ENCODE measurements at places on chromosomes 12 and 14.

- no peak for DNase-seq
Observed at GRCh38 chr12:108475396-108475795, 39.7 kb upstream of the FICD start.

DNA sequence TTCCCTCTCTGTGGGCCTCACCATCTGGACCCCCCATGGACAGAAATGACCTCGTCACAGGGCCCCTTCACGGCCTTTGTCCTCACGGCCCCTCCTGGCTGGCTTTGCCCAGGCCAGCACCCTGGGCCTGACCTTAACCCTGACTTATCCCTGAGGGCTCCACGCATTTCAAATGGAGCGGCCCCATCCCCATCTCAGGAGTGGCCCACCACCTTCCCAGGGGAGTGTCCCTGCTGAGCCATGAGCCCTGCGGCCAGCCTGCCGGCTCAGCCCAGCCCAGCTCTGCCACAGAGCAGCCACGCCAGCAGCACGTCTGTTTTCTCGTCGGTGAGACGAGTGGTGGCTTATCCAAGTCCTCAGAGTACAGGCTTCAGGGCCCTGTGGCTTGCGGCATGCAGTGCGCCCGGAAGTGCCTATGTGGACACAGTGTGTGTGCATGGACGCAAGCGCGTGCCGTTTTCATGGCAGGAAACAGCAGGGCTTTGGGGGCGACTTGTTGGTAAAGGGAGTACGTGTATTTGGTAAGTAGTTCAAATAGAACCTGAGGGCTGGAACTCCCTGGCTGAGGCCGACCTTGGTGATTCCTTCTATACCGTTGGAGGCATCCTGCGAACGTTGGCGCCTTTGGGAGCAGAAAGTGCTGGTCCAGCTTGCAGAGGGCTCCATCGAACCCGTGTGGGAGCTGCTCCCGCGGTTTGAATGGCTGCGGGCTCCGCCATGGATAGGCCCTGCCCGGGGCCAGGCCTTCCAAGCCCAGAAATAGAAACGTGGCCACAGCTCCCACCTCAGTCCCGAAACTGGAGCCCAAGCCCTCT, 52.1 kb downstream of the LRCOL1 start:
- no peak for DNase-seq

DNA sequence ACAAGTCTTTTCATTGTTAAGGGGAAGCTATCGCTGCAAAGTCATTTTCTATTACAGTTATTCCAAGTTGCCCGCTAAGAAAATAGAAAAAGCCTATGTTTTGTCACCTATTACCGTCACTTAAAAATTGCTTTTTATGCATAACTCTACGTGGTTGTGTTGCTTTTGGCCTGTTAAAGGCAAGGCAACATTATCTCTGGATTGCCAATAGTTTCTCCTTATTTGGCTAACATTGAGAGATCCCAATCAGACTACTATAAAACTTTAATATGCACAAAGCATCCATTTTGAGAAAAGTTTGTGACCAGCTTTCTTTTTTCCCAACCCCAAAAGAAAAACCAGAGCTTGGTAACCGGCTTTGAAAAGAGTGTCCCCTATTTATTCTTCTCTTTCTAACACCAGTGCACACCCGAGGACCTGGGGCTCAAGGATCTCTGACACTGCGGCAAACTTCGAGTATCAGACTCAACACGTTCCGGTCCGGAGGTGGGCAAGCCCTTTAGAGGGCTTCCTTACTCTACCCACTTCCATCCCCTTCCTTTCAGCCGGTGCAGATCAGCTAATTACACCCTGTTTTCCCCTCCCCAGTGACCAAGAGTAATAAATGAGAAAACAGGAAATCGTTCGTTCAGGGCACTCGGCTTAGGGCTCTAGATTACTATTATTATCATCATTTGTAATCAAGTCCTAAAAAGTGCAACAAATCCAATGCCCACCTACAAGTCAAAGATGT, 1.2 kb downstream of the PPP1R12A start:
- peak; percentile 54 for DNase-seq

GRCh38 chr14:77375973-77376770, 722 bp downstream of the TMED8 start:
- peak; percentile 47 for DNase-seq

DNA sequence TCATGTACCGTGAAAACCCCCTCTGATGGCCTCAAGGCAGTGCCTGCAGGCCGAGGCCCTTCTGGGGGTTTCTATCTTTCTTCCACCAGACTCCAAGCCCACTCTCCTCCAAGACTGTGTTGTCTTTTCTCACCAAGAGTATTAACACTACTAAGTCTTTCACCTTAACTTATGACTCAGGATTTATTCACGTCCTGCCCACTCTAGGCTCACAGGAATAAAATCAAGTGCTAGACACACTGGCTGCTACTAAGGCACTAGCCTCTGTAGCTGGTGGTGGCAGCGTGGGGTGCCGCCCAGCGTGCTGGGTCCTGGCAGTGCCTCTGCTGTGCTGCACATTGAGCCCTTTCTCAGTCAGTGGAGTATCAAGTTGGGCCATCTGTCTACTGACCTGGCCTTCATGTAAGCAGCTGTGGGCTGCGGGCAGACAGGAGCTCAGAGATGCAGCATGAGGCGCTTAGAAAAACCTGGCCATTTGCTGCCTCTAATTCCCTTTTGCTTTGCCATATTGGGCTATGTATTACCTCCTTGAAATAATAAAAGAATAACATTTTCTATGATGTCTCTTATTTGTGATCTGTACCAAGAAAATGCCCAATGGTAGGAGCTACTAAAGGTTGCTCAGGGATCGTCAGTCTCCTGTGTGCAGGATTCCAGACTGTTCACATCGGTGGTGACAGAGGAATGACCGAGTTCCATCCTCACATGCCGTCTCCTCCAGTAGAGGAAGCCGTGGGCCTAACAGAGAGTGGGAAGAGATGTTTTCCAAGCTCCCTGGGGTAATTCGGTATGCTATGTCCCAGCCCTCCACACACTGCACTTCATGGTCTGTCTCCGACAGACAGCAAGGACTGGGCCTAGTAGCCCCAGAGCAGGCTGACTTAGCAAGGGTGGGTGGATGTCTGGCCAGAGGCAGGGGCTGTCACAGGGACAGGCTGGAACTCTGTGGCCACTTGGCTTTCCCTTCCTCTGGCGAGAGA, 39.9 kb downstream of the MAX start:
- DNase-seq = no peak

DNA sequence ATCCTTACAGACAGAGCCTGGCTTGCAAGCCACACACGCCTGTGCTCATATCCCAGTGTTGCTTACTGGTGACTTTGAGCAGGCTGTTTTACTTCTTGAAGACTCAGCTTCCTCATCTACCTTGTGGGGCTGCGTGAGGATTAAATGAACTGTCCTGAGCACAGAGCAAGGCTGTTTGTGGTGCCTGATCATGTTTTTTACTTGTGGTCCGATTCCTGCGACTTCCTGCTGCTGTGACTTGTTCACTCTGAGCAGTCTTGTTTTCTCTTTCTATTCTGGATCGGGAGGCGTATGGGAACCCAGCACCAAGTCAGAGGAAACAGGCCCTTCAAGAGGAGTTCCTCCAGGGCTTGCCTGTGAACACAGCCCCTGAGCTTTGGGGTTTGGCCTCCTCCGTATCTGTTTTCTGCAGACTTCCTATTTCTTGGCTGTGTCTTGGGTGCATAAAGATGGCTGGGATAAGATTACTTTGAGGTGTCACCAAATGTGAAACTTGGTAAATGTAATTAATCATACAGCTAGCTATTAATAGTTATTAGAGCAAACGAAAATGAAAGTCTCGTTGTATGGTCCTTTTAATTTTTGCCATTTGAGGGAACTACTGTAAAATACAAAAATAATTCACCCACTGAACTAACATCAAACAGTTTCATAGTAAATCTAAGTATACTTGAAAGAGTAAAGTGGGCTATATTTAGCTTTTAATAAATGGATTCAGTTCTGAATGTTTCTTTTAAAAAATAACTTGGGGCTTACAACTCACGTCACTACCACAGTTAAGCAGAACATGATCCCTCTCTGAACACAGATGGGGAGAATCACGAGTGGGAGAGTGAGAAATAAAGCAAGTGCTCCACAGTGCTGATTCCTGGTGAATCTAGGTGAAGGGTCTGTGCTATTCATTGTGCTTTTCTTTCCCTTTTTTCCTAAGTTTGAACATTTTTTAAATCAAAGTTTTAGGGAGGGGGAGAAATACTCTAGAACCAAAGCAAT, 251.5 kb downstream of the FOXN3 start:
- no peak for DNase-seq

DNA sequence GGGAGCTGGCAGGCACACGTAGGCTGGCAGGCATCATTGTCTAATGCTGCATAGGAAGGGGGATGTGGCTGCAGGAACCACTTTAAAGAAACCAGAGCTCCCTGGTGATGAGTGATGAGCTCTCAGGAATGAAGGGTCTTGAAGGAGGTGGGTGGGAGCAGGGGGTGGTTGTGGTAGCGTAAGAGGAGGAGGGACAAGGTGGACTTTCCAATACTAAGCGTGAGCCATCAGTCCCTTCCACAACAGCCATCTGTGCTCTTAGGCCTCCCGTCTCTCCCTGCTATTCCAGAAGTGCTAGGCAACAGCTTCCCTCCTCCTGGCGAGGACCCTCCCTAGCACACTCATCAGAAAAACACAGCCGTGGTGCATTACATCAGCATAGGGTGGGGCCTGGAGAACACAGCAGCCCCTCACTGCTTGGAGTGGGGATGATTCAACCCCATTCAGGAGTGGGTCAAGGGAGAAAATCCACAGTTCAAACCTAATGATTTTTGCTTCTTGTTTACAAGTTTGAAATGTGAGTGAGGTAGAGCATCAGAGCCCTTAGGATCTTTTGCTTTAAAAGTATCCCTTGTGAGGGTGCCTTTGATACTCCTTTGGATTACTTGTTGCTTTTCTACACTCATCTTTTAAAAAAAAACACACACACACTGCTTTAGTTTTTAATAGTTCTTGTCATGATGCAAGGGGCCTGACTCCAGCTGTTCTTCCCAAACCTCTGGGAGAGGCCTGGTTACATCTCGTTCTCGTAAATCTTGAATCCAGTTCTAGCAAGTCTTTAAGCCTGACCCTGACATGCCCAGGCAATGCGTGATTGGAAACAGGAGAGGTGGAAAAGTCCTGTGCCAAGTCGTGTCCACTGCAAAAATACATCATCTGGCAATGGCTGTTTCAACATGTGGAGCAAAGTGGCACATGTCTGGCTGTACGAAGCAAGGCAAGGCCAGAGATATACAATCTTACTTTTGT, 356.4 kb upstream of the DDHD1 start:
- DNase-seq = peak; percentile 23

DNA sequence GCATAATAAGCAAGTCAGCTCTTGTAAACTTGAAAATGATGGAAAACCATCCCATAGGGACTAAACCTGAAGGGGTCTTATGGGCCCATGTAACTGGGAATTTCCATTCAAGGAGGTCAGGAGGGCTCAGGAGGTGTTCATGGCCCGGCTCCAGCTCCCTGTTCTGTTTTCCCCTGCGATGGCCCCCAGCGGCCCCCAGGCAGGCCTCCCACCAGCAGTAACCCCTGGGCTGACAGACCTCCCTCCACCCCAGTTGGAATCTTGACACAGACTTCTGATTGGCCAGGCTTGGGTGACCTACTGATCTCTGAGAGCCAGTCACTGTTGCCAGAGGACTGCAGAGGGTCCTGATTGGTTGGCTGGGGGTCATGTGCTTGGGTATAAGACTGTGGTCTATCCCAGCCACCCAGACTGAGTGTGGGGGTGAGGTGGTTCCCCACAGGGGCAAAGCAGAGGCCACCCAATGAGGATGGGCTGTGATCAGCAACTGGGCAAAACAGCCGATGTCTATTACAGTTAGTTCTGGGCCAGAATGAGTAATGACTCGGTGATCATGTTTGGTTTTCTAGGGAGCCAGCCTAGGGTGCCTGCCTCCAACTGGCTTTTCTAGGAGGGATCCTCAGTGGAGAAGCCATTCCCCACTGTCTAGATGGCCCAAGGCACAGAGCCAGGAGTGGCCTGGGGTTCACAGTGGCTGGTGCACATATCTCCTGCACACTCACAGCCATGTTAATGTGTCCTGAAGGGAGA, 27.0 kb downstream of the RHOF start:
- no peak for DNase-seq

- DNase-seq = no peak
Observed at GRCh38 chr12:105998561-105998960, 140.2 kb downstream of the NUAK1 start.

DNA sequence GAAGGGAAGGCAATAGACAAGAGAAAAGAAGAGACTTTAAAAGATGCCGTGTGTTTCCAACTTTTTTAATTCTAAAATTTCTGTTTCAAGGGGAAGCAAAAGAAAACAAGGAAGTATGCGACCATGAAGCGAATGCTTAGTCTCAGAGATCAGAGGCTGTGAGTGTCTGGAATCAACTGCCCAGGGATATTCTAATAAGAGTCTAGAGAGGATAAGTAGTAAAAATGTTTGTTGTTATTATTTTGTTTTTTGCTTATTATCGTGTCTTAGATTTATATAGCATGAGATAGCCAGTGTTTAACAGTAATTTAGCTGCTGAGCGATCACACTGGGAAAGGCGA, 421 bp downstream of the FCF1 start:
- no peak for DNase-seq

DNA sequence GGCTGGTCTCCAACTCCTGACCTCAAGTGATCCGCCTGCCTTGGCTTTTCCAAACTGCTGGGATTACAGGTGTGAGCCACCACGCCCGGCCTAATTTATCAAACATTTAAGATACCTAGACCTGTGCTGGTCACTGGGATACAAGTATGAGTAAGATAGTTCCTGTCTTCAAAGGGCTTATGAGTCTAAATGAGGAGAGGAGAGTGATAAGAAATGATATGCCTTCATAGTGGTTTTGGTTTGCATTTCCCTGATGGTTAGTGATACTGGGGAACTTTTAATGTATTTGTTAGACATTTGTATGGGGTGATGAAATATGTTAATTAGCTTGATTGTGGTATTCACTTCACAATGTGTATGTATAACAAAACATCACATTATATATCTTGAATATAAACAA, 21.2 kb downstream of the TMED10 start:
- DNase-seq = no peak

GRCh38 chr12:26130728-26131127, 5.9 kb upstream of the BHLHE41 start:
- DNase-seq = no peak

- no peak for DNase-seq
Observed at GRCh38 chr12:115423546-115423987, 739.6 kb upstream of the TBX3 start.

DNA sequence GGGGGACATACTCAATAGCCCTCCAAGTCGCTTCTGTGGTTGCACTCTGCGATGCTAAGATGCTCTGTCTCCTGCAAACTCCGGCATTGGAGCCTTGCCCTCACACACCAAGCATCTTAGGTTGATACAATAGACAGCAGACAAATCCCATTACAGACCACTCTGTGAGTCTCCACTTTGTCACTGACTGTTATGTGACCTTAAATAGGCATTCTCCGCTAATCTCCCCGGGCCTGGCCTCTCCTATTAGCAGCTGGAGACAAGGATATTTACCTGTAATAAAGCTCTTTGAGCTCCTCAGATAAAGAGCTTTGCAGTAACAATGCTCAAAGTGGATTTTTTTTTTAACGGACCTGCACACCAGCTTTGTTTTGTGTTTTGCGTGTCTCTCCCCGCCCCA, 479.7 kb upstream of the TBX3 start:
- DNase-seq = no peak

GRCh38 chr12:132686825-132687210, 324 bp downstream of the POLE start:
- DNase-seq = no peak

- no peak for DNase-seq
Observed at GRCh38 chr12:62694632-62695031, 228.0 kb downstream of the MON2 start.

GRCh38 chr12:132151766-132152410, 7.6 kb downstream of the NOC4L start:
- no peak for DNase-seq
